HFFc6 (cell line): ENCODE measurements at places on chromosomes 16 and 17.

GRCh38 chr16:3514621-3515020 is 13.8 kb downstream of the CLUAP1 start:
- DNase-seq, result peak; percentile 83

DNA sequence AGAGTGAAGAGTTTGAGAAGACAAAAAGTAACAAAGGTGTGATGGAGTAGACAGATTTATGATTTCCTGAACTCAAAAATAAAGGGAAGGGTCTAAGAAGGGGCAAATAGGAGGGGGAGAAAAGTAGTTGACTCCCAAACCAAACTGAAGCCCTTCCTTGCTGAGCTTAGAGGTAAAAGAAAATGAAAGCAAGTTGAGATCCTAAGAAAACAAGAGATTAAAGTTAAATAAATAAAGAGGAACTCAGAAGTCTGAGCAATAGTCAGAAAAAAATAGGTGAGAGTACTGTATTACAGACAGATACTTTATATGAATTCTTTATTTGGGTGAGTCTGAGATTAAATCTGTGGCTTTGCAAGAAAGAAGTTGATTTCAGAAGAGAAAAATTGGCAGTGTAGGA is 3.3 kb upstream of the PSMD12 start:
- DNase-seq, result no peak

- no peak for DNase-seq
These were observed 175.5 kb downstream of the CYB561 start for GRCh38 chr17:63270610-63271009.

- DNase-seq, result no peak
These were observed 13.1 kb upstream of the TCAP start for GRCh38 chr17:39651923-39652586.

DNA sequence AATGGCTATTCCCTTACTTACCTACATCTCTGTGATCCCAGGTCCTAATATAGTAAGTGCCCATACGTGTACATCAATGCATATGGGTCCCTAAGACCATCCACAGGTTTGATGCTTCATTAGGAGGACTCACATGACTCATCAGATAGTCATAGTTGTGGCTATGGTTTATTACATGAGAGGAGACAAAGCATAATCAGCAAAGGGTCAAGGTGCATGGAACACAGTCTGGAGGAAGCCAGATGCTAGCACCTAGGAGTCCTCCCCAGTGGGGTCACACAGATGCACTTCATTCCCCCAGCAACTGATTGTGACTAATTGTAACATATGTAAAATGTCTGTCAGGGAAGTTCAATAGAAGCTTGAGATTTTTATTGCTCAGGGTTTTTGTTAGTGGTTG is 42.8 kb downstream of the PHKB start:
- DNase-seq, result peak; percentile 12

DNA sequence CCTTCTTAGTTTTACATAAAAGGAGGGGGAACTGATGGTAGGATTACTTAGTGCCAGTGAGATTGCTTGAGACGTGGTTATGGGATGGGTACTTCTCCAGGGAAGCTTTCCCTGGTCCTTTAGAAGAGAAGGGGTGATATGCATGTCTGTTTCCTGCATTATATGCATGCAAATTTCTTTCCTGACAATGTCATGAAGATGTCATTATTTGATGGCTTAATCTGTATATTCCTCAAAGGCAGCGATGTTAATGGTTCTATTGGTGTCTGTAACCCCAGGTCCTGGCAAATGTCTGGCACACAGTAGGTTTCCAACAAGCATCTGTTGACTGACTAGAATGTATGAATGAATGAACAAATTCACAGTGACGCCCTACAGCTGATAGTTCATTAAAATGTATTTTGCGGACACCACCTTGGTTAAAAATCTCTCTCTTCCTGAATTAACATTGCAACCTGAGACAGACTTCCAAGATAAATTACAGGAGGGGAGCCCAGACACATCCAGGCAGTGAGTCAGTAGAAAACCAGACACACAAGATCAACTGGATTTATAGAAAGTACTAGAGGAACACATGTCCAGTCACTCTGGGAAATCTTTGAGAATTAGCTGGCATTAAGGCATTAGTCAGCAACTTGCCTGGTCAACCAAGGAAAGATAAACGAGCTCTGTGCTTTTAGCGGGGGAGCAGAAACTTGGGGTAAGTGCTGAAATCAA is 293.4 kb downstream of the XYLT1 start:
- DNase-seq, result peak; percentile 13

DNA sequence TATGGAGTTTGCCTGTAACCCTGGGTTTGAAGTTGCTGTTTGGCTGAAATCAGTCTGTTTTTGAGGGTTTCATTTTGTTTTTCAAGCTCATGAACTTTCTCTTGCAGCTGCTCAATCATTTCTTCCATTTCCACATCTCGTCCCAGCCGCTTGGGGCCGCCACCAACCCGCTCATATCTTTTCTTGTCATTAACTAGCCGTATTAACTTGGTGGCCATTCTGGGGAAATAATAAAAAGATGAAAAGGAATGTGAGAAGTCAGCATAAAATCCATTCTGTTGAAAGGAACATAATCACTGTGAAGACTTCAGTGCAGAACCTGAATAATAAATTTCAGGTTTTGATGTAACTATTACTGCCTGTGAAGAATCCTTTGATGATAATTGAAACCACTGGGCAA is 11.5 kb downstream of the RPGRIP1L start:
- DNase-seq, result no peak

- no peak for DNase-seq
These were observed 15.7 kb upstream of the SLC35B1 start for GRCh38 chr17:49723423-49723822.
